Fibroblast of villous mesenchyme (primary cell): ENCODE measurements at places on chromosomes 7 and 10.

DNA sequence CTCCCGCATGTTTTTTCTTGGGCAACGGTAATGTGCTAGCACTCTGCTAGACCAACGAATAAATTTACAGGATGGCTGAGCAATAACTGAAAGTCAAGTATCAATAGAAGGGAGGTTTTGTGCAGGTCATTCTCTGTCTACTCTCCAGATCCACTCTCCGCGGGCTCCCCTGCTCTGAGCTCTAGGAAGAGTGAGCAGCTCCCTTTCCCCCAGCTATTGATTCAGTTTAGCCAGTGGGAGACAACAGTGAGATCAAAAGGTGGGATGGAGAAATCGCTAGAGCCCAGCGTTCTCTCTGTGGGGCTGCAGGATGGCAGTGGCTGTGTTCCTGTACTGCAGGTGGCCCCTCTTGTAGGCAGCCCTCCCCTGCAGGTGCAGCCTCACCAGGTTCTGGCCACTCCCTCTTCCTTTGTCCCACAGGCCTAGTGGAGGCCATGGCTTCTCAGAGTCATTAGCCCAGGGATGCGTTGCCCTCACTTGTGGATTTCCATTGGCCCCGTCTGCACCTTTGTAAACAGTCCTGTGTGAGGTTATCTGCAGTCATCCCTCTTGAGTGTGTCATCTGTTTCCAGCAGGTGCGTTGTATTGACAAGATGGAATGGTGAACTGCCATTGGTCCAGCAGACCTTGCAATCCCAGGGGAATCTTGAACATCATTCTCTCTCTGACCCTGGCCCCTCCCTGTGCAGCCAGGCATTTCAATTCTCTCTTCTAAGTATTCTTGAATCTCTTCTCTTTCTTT is 11.1 kb downstream of the MSRB2 start:
- DNase-seq, result no peak

DNA sequence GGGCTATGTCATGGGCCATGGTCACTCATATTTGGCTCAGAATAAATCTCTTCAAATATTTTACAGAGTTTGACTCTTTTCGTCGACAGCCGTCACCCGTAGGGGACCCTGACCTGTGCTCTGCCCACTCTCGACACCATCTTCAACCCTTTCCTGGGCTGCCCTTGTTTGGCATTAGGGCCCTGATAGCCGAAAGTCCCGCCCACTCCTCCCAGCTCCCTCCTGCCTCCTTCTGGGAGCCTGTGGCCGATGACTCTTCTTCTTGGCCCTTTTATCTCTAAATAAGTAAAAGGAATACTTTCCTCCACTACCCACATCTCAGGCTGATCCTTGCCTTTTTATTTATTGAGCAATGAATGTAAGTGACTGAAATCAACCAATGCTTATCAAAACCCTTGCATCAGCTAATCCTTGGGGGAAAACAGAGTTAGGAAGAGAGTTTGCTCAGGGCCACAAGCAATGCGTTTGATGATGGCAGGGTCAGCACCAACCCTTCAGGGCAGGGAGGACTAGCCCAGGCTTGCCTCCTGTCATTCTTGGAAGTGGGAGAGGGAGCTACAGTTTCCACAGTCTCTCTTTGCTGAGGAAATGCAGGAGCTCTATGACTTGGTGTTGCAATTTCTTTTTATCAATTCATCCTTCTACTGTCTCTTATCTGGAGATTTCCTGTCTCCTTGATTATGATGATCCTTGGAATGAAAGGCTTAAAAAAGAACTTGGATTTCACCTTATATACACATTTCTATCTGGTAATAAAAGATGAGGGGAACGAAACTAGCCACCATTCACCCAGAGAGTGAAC is 218.2 kb upstream of the PODXL start:
- DNase-seq, result peak; percentile 3

- no peak for DNase-seq
Measured at GRCh38 chr10:133154996-133155778, 4.8 kb upstream of the KNDC1 start.

DNA sequence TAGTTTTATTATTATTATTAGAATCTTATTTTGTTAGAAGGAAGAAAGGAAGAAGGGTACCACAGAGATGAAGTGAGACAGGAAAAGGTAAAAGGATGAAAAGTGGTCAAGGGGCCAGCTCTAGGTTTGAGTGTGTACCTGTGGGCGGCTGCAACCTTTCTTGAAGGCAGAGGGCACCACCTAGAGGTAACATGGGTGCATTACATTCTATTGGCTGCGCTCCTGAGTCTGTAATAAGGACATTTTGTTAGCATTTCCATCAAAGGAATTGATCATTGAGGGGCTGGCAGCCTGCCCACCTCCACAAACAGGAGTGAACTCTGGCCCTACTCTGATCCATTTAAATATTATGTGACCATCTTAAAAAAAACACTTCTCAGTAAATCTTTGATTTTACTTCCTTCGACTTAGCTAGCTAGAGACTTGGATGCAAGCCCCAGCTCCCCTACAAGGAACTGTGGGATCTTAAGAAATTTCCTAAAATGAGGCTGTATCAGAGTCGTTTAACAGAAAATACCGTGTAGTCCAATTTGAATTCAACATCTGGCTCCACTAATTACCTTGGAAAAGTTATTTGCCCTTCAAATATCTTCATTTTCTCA is 610.4 kb downstream of the IPMK start:
- DNase-seq, result peak; percentile 60

DNA sequence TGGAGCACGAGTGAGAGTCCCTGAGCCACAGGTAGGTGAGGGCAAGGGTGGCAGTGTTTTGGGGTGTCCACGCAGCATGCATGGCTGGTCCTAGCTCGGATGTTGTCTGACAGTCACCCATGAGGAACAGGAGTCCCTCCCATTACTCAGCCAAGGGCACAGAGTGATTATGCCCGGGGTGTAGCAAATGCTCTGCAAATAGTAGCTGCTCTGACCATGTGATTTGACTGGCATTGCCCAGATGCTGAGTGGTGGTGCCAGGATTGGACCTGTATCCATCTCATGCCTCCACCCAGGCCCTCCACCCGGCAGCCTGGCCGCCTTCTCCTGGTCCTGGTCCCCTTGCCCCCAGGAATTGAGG is 150.8 kb downstream of the GRK5 start:
- no peak for DNase-seq

DNA sequence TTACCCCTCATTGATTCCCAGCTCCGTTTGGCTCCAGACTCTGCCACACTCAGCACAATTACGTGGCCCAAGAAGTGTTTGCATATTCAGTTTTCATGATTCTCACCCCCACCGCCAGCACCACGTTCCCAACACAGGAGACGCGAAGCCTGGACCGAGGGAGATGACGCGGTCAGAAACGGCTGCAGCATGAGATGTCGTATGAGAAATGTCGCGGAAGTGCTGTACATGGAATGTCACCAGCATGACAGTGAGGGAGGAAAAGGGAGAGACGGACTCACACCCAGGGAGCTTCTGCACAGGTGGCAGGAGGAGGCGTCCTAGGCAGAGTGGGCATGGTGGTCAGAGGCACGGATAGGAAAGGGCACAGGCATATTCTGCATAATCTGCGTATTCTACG is 188.3 kb downstream of the WDR37 start:
- no peak for DNase-seq

GRCh38 chr7:137408126-137408525 is 64.6 kb upstream of the PTN start:
- DNase-seq, result no peak

- DNase-seq, result peak; percentile 7
Measured at GRCh38 chr10:78804411-78805032, 264.2 kb upstream of the ZMIZ1 start.

GRCh38 chr10:17910125-17910789 is 41.5 kb upstream of the SLC39A12 start:
- DNase-seq, result peak; percentile 49

DNA sequence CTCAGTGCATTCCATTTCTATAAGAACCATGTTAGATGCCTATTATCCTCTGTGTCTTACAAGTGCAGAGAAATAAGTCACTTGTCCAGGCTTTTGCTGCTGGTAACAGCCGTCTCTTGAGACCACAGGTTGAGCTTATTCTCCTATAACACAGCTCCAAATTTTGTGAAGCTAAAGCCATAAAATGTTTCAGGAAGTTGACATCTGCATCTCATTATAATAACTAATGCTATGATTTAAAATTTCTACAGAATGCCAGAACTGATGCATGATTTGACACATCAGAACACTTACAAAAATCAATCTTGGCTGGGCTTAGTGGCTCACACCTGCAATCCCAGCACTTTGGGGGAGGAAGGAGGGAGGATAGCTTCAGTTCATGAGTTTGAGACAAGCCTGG is 986.9 kb downstream of the TYW1 start:
- no peak for DNase-seq

DNA sequence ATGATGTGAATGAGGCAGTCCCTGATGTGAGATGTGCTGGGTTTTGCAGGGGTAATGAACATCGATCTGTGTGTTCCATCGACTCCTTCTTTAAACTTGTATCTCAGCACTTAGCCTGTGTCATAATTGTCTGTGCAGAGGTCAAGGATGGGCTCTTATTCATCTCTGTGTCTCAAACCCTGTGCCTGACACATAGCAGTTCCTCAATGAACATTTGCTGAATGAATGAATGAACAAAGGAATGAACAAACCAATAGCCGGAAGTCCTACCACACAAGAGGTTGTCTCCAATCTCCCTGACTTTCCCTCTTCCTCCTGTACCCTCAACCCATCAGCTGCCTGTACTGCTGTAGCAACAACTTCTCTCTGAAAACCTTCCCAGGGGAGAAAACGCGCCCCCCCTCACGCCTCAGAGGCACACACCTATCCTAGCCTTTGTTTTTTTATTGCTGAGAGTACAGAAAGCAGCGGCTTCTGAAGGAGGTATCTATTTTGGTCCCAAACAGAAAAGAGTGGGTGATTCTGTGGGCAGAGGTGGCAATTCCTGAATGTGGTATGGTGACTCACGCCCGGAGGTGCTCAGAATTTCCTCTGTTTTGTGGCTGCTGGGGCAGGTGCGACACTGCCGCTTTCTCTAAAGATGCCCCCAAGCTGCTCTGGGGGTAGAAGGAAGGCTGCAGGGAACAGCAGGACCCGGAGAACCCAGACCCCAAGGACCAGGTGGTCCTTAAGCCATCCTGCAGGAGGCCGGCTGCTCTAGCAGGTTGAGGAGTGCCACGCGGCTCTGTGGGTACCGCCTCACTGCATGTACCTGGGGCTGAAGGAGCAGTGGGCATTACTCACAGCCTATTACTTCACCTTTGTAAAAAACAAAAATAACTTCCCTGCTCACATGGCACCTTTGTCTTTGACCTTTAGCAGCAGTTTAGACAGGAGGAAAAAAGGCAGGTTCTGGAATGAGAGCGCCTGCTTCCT is 9.6 kb downstream of the IL2RA start:
- DNase-seq, result no peak

GRCh38 chr10:31645786-31646185 is 282.8 kb downstream of the ARHGAP12 start:
- DNase-seq, result peak; percentile 20

GRCh38 chr7:69129524-69129923 is 468.8 kb upstream of the AUTS2 start:
- DNase-seq, result no peak

- DNase-seq, result no peak
Measured at GRCh38 chr10:19620811-19621210, 195.4 kb upstream of the PLXDC2 start.

- DNase-seq, result no peak
Measured at GRCh38 chr7:108535257-108535656, 9.3 kb upstream of the PNPLA8 start.

DNA sequence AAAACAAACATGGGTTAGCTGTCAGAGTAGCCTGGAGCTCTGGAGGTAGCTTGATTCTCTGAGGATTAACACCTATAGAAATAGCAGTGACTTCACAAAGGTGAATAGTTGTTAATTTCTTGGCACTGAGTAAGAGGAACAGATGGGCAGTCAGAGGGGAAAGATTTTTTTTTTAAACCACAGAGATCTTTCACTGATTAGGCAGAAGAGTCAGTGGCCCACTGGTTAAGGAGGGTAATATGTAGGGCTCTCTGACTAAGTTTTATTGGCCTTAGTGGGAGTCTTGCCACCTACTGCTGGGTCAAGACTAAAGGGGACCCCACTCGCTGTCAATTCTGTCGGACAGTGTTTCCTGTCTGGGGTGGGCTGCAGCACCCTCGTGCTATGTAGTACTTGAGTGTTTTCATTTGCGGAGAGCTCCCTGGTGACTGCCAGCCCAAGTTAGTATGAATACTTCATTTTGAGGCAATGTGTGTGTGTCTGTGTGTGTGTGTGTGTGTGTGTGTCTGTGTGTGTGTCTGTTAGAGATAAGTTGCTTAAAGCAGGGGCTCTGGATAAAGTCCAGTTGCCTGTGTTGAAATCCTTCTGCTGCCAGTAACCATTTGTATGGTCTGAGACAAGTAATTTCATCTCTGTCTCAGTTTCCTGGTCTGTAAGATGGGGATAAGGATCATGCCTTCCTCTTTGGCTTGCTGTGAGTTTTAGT is 145.2 kb downstream of the ARID5B start:
- peak; percentile 95 for DNase-seq
